ENCODE measurements at places on chromosomes 5 and 9. TPM values are rescaled to one million over a fixed set of nuclear protein-coding genes. Genes with fewer than 3 reads are reported as not detected.

DNA sequence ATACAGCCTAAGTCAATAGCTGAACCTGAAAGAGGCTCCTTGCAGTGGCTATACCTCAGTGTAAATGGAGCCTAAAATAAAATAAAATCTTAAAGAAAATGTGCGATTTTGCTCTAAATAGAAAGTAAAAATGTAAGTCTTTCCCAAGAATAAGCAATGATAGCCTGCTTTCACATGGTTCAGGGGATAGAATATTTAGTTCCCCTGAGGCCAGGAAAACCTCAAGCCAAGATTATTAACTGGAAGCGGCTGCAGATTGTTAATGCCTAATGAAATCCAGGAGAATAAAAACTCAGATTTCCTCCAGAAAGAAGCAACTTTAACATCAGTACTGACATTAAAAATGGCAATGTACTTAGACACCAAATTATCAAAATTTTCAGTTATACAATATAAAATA is 463.7 kb downstream of the CYLC2 start:
- no peaks in the 10 kb centered on the region for H3K27me3 ChIP-seq
- no peak overlapping the region for H3K4me3 ChIP-seq
- no peaks in the 10 kb centered on the region for H3K36me3 ChIP-seq

DNA sequence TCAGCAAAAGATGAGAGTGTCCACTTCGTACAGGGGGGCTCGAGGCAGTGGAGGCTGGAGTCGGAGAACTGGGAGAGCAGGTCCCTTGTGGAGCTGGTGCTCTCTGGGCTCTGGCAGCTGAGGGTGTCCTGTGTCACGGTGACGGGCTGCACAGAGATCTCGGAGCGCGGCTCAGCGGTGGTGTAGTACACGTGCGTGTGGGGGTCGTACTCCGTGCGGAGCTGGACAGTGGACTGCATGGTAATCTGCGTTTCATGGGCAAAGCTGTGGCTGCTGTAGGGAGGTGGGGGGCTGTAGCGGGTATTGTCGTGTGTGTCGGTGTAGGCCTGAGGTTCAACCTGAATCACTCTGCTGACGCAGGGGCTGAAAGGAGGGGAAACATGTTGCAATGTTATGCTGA is 48.0 kb downstream of the PTCH1 start:
- H3K4me3 ChIP-seq: no peak overlapping the region
- H3K4me1 ChIP-seq: peaks cover under 1% of the 10 kb centered on the region
- no peaks in the 10 kb centered on the region for H3K36me3 ChIP-seq
- no peak for DNase-seq

DNA sequence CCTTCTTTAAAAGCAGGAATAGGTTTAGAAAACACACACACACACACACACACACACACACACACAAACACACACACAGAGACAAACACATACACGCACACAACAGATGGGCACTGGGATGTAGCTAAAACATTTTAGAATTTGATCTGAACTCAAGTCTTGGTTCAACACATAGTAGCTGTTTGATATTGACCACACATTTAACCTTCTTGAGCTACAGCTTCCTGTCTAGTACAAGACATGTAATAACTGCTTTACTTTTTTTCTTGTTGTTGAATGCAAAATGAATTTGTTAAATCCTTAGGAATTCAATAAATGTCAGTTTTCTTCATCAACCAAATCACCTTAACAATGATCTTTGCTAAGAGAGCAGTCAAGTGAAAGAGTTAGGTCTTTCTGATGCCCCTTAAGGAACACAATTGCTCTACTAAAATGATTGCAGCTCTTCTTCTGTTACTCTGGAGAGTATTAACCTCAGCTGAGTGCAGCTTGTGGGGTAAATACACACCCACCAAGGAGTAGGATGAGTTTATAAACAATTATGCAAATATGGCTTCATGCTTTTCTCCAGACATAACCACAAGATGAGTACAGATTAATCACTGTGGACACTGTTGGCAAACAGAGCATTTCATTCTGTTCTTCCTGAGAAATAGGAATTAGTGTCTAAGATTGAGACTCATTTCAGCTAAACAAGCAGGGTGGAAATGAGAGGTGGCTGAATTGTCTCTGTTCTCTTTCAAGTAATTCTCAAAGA is 302.9 kb upstream of the PAPPA start:
- no peak overlapping the region for H3K27ac ChIP-seq
- no peak overlapping the region for H3K4me3 ChIP-seq
- H3K36me3 ChIP-seq: no peaks in the 10 kb centered on the region
- no peaks in the 10 kb centered on the region for H3K27me3 ChIP-seq
- DNase-seq: no peak
- H3K4me1 ChIP-seq: no peaks in the 10 kb centered on the region

DNA sequence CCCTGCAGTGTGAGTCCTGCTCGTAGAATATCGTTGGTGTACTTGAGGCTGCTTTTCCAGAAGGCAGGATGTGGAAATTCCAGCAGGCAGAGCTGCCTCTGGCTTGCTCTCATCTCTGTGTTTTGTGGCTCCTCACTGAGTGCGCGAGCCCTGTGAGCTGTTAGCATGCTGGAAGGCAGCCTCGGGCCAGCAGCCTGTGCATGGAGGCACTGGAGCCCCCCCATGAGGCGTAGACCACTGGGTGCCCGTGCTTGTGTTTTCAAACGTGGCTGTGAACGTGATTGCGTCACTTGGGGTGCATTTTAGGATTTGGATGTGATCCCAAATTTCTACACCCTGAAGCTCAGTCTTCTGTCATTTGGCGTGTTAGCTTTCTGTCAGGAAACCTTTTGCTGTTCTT is 3.2 kb downstream of the WDR5 start:
- H3K4me3 ChIP-seq: no peak overlapping the region
- no peak for DNase-seq
- no peak overlapping the region for H3K27ac ChIP-seq
- no peaks in the 10 kb centered on the region for H3K27me3 ChIP-seq

- no peak overlapping the region for H3K27ac ChIP-seq
- no peak for DNase-seq
- no peak overlapping the region for H3K4me3 ChIP-seq
Measured at GRCh38 chr9:95373069-95373681, 55.7 kb upstream of the FANCC start.

GRCh38 chr5:4646715-4647375 is 493.3 kb upstream of the ADAMTS16 start:
- no peak overlapping the region for H3K4me3 ChIP-seq
- DNase-seq: no peak
- no peaks in the 10 kb centered on the region for H3K27me3 ChIP-seq

DNA sequence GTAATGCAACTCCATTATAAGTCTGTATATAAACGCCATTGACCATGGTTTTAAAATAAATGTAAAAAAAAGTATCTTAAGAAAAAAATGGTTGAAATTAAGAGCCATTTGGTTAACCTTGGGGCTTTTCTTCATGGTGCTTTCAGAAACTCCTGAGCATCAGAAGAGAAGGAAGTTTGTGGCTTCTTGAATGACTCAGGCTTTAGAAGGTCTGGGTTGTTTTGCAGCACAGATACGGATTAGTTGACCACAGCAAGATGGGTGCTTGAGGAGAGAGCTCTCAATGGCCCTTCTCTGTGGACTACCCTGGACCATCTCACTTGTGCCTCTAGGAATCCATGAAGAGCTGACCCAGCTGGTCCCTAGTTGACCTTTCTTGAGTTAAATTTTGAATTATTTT is 189.5 kb downstream of the TMEM38B start:
- H3K4me1 ChIP-seq: no peaks in the 10 kb centered on the region
- H3K4me3 ChIP-seq: no peak overlapping the region
- peak; percentile 57 for DNase-seq

GRCh38 chr9:126001581-126002225 is 254.5 kb downstream of the PBX3 start:
- no peaks in the 10 kb centered on the region for H3K4me1 ChIP-seq
- no peak overlapping the region for H3K27ac ChIP-seq
- no peaks in the 10 kb centered on the region for H3K36me3 ChIP-seq

DNA sequence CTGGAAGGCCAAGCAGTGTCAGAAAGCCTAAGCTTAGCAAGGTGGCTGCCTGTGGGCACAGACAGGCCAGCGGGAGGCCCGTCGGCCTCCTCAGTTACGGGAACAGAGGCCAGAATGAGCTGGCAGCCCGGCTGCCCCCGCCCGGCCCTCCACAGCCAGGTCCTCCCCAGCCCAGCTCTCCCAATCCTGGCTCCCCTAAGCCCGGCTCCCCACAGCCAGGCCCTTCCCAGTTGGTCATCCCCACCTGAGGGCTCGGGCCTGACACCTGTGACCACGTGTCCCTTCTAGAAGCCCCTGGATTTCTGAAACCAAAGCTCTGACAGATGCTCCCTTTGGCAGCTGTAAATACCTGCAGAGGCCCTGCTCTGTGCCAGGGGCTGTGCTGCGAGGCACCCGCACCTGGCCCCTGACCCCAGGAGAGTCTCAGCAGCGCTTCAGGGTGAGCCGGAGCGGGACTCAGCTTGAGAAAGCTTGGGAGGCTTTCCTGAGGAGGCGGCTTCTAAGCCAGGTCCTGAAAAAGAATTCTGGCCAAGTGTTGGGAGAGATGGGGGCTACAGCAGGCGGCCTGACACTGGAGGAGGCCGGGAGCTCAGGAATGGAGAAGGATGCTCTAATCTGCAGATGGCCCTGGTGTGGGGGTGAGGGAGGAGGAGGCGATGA is 80.4 kb upstream of the OLFM1 start:
- no peak overlapping the region for H3K4me3 ChIP-seq
- no peaks in the 10 kb centered on the region for H3K36me3 ChIP-seq
- no peak overlapping the region for H3K27ac ChIP-seq
- H3K27me3 ChIP-seq: no peaks in the 10 kb centered on the region
- H3K4me1 ChIP-seq: no peaks in the 10 kb centered on the region

DNA sequence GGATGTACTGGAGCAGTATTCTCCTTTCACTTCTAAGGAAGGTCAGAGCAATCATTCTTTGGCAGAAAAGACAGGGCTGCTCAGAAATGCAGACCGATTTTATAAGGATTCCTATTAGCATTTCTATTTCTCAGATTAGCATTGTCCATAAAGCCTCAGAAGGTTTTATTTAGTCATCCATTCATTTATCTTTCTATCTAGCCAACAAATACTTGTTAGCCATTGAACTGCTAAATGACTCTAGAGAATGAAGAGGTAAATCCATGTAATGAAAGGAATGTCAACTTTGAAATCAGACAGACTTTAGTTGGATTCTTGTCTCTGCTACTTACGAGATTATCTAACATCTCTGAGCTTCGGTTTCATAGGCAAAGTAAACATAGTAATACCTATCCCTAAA is 165.2 kb downstream of the SLC25A46 start:
- no peaks in the 10 kb centered on the region for H3K4me1 ChIP-seq
- H3K36me3 ChIP-seq: no peaks in the 10 kb centered on the region
- H3K4me3 ChIP-seq: no peak overlapping the region
- H3K27ac ChIP-seq: no peak overlapping the region
- DNase-seq: no peak
- no peaks in the 10 kb centered on the region for H3K27me3 ChIP-seq

- H3K4me3 ChIP-seq: no peak overlapping the region
- no peak overlapping the region for H3K27ac ChIP-seq
- no peaks in the 10 kb centered on the region for H3K27me3 ChIP-seq
- no peaks in the 10 kb centered on the region for H3K4me1 ChIP-seq
Measured at GRCh38 chr9:117649126-117649525, 55.1 kb upstream of the TLR4 start.

DNA sequence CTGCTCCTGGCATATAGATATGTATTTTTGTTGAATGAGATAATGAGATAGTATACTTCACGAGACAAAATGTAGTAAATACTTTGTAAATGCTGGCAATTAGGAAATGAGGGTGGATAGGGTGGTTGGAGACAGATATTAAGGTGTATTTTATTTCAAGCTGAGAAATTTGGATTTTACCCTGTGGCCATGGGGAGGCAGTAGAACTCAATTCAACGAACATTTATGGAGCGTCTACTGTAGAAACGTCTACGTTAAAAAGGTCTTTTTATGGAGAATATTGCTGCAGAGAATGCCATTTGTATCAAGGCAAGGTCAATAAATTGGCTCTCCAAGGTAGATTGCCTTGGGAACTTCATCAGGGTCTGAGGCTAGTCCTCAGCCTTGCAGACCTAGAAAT is 21.5 kb upstream of the RALGPS1 start:
- no peaks in the 10 kb centered on the region for H3K27me3 ChIP-seq
- H3K27ac ChIP-seq: no peak overlapping the region
- no peaks in the 10 kb centered on the region for H3K4me1 ChIP-seq
- H3K36me3 ChIP-seq: no peaks in the 10 kb centered on the region

- DNase-seq: no peak
- peaks cover 39% of the 10 kb centered on the region for H3K4me1 ChIP-seq
- H3K4me3 ChIP-seq: no peak overlapping the region
- H3K36me3 ChIP-seq: no peaks in the 10 kb centered on the region
- no peak overlapping the region for H3K27ac ChIP-seq
Measured at GRCh38 chr9:129232839-129233591, 55.0 kb upstream of the IER5L start.

- no peaks in the 10 kb centered on the region for H3K36me3 ChIP-seq
- H3K27ac ChIP-seq: no peak overlapping the region
- H3K4me3 ChIP-seq: no peak overlapping the region
- DNase-seq: no peak
- H3K4me1 ChIP-seq: no peaks in the 10 kb centered on the region
Measured at GRCh38 chr5:168728546-168729211, 149.5 kb upstream of the PANK3 start.

- no peak overlapping the region for H3K27ac ChIP-seq
- no peaks in the 10 kb centered on the region for H3K4me1 ChIP-seq
- H3K27me3 ChIP-seq: no peaks in the 10 kb centered on the region
- H3K4me3 ChIP-seq: no peak overlapping the region
Measured at GRCh38 chr9:10753474-10753873, 140.7 kb upstream of the PTPRD start.

DNA sequence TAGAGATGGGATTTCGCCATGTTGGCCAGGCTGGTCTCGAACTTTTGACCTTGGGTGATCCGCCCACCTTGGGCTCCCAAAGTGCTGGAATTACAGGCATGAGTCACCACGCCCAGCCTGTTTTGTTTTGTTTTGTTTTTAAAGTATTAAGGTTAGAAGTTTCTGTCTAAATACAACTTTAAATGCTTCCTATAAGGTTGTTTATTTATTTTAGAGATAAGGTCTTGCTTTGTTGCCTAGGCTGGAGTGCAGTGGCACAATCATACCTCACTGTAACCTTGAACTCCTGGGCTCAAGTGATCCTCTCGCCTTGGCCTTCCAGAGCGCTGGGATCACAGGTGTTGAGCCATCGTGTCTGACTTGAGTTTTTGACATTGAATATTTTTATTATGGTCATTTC is 11.4 kb downstream of the MRRF start:
- no peak for DNase-seq
- H3K4me1 ChIP-seq: no peaks in the 10 kb centered on the region
- H3K27ac ChIP-seq: no peak overlapping the region
- H3K4me3 ChIP-seq: no peak overlapping the region
- peaks cover 27% of the 10 kb centered on the region for H3K36me3 ChIP-seq
- no peaks in the 10 kb centered on the region for H3K27me3 ChIP-seq

GRCh38 chr9:28970241-28970654 is 1397.0 kb upstream of the C9orf72 start:
- no peaks in the 10 kb centered on the region for H3K4me1 ChIP-seq
- H3K27me3 ChIP-seq: no peaks in the 10 kb centered on the region
- DNase-seq: no peak
- H3K27ac ChIP-seq: no peak overlapping the region
- no peaks in the 10 kb centered on the region for H3K36me3 ChIP-seq
- H3K4me3 ChIP-seq: no peak overlapping the region

The PCSK1 gene
- not detected for polyA plus RNA-seq

The ELAVL2 gene
- polyA plus RNA-seq: not detected

The MARVELD2 gene
- 1.4 TPM for polyA plus RNA-seq

The PTAR1 gene
- polyA plus RNA-seq: 17.6 TPM

The KCNMB1 gene
- polyA plus RNA-seq: not detected

The SERF1A gene
- not detected for polyA plus RNA-seq

The RICTOR gene
- 13.9 TPM for polyA plus RNA-seq

The TLX3 gene
- polyA plus RNA-seq: not detected

The BTNL8 gene
- polyA plus RNA-seq: not detected

Data from CD4-positive, CD25-positive, alpha-beta regulatory T cell (primary cell).